Endothelial cell of coronary artery (primary cell): ENCODE measurements at places on chromosomes 4 and X. TPM values are rescaled to one million over a fixed set of nuclear protein-coding genes. Genes with fewer than 3 reads are reported as not detected.

TMEM131L gene
- 9.9 and 15.4 TPM in 2 replicates for total RNA-seq

IL21 gene
- total RNA-seq, result not detected in 2 replicates

GRIA2 gene
- under 0.01 TPM in 1 of 2 replicates, not detected in the other for total RNA-seq

MAGEB5 gene
- not detected in 2 replicates for total RNA-seq

MAOA gene
- total RNA-seq, result 15.1 and 74.5 TPM in 2 replicates

NBDY gene
- total RNA-seq, result 3.4 and 4.2 TPM in 2 replicates
